ENCODE measurements at places on chromosomes 2 and 18.

GRCh38 chr2:133293544-133294353 is 274.5 kb downstream of the NCKAP5 start:
- no peak for DNase-seq

GRCh38 chr18:4450065-4450658 is 4.9 kb downstream of the DLGAP1 start:
- peak; percentile 54 for DNase-seq

GRCh38 chr18:46273861-46274260 is 169.7 kb downstream of the HAUS1 start:
- DNase-seq: no peak

DNA sequence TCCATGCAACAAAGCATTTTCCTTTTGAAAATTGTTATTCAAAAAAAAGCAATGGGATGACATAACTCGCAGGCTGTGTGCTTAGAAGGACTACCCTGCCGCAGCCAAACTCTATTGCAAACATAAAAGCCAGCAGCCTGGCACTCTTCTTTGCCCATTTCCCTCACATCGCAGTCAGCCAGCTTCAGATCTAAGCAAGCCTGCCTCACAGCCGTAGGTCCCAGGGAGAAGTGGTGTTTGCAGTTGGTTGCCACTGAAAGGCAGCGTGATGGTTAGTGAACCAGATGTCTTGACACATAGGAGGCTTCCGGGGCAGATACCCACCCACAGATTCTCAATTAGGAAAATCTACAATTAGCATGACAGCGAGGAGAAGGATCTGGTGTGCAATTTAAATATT is 655.2 kb downstream of the RNF144A start:
- no peak for DNase-seq

- no peak for DNase-seq
Observed at GRCh38 chr18:33729556-33729955, 151.5 kb downstream of the ASXL3 start.

DNA sequence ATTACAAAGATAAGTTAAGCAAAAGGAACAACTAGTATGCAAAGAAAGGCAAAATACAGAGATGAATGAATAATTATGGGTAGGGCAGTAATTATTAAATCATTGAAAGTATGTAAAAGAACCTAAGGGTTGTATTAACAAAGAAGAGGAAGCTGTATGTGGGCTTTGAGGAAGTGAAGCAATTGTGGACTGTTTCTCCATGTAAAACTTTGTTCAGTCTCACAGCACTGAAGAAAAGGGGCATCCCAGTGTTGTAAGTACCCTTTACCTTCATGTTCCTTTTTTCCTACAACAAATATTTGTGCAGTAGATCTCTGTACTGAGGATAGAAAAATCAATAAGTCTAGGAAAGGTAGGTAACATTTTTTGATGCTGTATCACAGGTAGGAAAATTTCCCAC is 388.7 kb upstream of the NRP2 start:
- DNase-seq: no peak

DNA sequence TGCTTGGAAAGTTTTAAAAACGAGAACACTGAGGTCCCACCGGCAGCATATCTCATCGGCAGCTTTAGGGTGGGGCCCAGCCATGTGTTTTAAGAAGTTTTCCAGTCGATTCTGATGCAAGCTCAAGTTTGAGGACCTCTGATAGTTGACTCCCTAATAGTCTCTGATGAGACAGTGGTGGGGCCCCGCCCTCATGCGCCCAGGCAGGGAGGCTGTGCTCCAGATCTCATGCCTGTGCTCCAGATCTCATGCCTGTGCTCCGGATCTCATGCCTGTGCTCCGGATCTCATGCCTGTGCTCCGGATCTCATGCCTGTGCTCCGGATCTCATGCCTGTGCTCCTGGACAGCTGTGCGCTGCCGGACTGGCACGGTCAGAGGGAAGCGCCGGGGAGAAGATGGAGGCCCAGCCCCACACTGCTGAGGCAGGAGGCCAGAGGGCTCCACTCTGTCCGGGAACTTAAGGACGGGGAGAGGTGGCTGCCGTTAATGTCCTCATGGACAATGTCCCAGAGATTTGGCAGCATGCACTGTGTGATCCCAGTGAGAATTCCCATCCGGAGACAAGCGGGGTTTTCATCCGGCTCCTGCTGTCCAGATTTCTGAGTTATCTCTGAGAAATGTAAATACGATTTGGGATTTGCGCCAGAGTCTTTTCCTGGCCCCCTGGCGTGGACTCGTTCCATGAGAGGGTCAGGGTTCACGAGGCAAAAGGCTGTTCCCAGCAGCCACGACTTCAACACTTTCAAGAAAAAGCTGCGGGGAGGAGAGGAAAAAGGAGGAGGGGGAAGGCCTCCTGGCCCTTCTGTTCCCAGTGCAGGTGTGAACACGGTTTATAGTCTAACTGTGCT is 9.4 kb upstream of the COLEC11 start:
- peak; percentile 61 for DNase-seq

Measured in adrenal gland (tissue), 19 donors.